Frontal cortex (tissue), 4 donors: ENCODE measurements at places on chromosomes 11 and 22. TPM values are rescaled to one million over a fixed set of nuclear protein-coding genes. Genes with fewer than 3 reads are reported as not detected.

GRCh38 chr11:76141901-76142588 lies 64.3 kb downstream of the WNT11 start:
- no peak for DNase-seq

DNA sequence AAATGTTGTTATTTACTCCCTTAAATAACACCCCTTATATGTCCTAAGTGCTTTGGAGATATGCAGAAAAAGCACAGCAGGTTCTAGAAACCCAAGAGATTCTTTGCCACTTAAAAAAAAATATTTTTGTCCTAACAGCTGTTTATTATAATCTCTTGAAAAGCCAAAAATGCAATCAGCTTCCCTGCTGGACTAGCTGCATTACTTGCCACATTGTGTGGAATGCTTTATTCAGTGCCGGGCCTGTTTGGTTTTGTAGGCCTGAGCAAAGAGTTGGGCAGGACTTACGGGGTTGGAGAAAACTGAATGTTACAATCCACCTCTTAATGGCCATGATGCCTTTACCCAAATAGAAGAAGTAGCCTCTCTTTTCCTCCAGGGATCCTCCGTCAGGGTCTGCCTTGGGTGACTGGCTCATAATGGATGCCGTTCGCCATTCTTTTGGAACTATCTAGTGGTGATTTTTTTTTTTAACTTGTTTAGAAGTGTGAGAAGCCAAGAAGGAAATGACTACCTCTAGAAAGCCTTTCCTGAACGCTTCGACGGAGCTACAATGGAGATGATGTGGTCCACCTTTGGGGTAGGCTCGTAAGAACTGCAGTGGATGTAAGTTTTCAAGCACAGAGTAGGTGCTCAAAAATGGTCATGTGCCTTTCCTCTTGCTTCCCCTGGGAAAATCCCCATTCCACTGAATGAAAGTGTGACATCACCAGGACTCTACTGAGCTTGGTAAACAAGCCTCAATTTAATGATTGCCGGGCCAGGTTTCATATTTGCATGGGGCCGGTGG lies 241.3 kb upstream of the NCAM1 start:
- DNase-seq = no peak

DNA sequence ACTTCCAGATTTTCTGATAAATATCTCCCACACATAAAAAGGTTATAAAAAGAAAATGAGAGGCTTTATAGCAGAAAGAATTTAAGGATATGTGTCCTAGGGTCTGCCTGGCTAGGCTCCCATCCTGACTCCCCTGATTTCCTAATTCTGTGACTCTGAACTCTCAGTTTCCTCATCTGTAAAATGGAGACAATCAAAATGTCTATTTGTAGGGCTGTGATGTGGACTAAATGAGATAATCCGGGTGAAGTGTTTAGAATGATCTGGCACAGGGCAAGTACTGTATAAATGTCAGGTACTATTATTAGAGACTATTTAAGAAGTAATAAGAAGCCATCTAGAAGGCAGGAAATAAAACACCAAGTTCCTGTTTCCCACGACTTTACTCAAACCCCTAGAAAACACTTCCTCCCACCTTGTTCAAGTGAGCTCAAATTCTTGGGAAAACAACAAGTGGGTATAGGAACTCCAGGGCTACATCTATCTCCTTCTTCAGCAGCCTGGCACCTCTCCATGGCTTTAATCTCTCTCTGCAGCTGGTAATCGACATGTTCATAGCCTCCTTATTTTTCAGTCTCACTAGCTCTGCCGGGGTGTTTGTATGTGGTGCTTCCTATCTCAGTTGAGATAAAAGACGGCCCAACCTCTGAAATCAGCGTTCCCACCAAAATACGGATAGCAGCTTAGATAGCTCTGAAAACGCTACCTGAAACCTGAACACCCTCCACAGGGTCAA lies 6.7 kb downstream of the ASCC2 start:
- no peak for DNase-seq

DNA sequence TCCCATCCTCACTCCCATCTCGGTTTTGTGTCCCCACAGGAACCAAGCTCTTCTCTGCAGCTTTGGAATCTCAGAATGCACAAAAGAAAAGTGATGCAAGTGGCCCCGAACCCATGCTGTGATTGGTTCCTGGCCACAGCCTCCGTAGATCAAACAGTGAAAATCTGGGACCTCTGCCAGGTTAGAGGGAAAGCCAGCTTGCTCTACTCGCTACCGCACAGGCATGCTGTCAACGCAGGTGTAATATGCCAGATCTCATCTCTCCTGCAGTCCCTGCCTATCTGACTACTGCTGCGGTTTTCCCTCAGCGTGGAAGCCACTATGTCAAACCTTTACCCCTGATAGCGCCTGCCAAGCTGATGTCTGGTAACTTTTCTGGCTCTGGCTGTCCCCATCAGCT lies 200.5 kb upstream of the LRRC4C start:
- no peak for DNase-seq

- no peak for DNase-seq
Measured at GRCh38 chr11:103525069-103525468, 415.8 kb downstream of the DYNC2H1 start.

DNA sequence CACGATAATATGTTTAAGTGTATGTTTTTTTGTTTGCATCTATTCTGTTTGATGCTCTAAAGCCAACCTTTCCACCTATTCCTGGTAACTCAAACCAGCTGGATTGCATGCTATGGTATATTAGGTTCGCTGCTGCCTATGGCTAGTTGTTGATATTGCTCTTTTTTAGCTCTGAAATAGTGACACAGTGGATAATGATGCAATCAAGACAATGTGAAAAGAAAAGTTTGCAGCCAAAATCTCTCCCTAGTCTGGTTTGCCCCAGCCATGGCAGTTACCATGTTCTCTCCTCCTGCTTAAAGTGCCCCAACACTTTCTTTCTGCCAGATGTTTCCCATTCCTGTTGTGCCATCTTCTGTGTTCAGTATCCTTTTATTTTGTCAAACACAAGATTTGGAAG lies 269.7 kb downstream of the DYNC2H1 start:
- no peak for DNase-seq

GRCh38 chr11:60389279-60389910 lies 6.9 kb upstream of the MS4A14 start:
- DNase-seq = no peak

DNA sequence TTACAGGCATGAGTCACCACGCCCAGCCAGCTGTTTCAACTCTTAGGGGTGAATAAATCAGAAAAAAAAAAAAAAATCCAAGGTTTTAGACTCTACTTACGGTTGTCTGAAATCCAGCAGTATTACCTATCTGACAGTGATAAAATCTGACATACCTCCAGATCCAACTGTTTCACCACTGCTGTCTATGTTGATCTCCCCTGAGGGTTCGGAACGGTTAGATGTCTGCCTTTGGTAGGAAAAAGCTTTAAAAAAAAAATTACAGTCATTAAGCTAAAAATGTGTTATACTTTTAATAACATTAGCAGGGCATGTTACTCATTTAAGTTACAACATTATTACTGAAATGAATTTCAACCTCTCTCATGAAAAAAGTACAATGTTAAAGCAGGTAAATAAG lies 21.1 kb downstream of the NCAPD3 start:
- DNase-seq = no peak

DNA sequence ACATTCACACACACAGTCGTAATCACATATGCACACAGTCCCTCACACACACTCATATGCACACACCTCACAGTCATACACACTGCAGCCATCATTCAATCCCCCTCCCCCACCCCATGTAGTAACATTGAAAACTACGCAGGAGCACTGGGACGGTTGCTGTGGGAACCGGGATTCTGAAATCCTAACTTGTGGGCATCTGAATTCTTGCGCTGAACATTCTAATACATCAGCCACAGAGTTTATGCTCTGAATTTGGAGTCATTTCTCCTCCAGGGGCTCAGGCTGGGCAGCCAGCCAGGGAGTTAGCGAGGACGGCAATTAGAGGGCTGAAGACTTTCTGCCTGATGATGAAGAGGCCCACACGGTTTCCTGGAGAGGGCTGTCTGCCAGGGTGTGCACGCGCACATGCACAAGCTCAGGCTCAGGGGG lies 32.7 kb downstream of the CD6 start:
- DNase-seq = no peak

DNA sequence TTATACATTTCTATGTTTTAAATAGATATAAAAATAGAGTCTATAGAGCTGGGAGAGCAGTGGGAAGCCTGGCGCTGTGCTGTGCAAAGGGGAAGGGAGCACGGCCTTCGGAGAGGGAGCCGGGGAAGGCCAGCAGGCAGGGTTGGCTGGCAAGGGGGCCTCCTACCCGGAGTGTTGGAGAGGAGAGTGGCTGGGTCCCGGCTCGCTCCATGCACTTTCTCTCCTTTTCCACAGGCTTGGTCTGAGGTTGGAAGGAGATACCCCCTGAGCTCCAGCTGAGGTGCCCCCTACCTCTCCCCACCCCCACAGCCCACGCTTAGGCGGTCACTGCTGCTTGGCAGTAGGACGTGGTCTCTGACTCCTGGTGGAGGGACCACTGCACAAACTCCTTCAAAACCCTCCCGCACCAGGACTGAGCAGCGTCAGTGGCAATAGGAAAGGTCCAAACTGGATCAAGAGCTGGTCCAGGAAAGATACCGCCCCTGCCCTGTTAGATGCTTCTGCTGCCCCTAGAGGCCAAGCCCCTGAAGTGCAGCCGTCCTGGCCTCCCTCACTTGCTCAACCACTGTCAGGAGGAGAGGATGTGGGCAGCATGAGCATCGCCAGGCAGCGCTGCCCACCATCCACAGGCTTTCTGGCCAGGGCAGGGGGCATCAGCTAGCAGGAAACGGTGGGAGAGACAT lies 52.9 kb downstream of the SYT13 start:
- DNase-seq = peak; percentile 79

- DNase-seq = no peak
Measured at GRCh38 chr22:38171927-38172831, 9.5 kb downstream of the PLA2G6 start.

DNA sequence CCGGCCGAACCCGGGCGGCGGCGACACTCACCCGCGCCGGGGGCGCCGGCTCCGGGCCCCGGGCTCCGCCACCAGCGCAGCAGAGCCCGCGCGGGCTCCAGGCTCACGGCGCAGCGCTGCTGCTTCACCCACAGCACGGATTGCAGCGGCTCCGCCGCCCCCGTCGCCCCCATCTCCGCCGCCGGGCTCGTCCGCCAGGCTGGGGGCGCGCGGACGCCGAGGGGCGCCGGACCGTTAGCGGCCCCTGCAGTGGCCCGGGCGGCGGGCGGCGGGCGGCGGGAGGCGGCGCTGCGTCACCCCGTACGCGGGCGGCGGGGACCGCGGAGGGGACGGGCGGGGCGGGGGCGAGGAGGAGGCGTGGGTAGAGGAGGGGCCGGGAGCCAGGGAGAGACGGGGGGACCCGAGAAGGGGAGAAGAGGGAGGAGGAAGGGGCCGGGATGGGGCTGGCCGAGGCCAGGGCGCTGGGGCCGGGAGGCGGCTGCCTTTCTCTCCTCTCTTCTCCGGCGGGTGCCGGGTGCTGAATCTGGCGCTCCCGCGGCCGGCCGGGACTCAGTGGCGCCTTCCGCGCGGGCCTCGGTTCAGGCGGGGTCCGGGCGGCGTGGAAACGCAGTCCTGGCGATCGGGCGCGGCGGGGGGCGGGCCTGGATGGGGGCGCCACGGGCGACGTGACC lies at the start of gene CERK:
TSS of gene CERK (minus strand) at position 277 of the 671 bp plus-strand sequence. CDS start at position 173, 104 bp downstream.
- DNase-seq = peak; percentile 89

DNA sequence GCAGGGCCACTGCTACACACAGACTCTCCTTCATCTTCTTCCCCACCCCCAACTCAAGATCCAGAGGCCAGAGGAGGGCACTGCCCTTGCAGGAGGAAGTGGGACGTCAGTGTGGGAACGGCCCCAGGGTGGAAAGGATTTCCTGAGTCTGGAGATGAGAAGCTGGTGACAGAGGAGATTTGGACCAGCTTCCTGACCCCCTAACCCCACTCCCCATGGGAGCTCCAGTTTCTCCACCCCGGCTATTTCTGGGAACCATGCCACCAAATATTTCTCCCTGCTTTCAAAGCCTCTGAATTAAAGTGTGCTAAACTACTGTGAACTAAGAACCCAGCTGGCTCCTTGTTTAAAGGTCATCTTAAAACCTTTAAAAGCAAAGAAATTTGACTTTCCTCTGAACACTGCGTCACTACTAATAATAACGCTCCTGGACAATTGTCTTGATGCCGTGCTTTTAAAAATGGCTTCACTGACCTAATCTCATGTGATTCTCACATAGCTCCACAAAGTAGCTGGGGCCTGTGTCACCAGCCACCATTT lies 46.6 kb downstream of the CWC15 start:
- DNase-seq = no peak

- DNase-seq = no peak
Measured at GRCh38 chr22:45450921-45451651, 37.6 kb downstream of the RIBC2 start.

The PTPRJ gene
- total RNA-seq = 17.1 TPM

The BEST1 gene
- 1.6 TPM for total RNA-seq

The STX5 gene
- total RNA-seq = 31.0 TPM

The HARBI1 gene
- 7.7 TPM for total RNA-seq

The POU2AF2 gene
- not detected for total RNA-seq

The HEPHL1 gene
- total RNA-seq = not detected
